ENCODE measurements at places on chromosomes 5 and 9.

DNA sequence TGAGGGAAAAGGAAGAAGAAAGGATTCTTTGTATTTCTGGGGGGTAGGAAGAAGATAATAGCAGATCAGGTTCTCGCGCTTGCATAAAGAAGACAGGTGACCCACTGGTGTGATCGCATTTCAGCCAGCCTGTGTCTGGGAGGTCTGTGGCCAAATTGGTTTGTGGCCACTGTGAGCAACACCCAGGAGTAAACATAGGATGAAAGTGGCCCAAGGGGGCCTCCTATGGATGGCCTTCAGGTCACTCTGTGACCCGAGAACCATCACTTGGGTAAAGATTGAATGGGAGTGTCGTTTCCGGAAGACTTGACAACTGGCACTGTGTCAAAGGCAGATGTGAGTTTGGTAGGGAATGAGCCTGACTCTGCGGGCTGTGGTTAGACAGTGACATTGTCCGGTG lies 34.2 kb downstream of the RAI14 start:
- no peak for DNase-seq

DNA sequence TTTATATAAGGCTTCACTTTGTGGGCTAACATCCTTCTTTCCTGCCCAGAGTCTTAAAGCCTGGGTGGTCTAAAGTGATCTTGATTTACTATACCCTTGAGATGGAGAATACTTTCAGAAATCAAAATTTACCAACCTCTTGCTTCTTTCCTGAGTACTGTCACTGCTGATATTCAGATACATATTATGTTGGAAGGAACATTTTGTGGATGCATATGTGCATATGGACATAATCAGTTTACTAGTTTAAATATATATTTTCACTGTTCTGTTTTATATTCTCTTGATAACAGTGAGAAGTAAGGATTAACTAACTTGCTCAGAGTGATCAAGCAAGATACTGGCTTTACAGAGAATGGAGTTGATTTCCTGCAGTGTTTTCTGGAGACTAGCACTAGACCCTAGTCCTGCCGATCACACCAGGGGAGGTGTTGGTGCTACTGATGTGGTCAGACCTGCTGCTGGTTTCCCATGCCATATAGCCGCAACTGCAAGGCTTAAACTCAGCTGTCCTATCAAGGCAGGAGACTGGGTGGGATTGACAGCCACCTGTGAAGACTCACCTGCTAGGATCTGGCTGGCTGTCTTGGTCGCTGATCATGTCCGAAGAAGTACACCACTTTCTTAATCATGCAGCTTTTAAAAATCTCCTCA lies 57.6 kb downstream of the SLF1 start:
- no peak for DNase-seq

- DNase-seq, result peak; percentile 59
These were observed 1425.4 kb downstream of the FOXD4L5 start for GRCh38 chr9:63859475-63860215.

GRCh38 chr5:44847206-44847852 lies 38.6 kb downstream of the MRPS30 start:
- DNase-seq, result no peak

GRCh38 chr9:18182636-18183035 lies 291.3 kb upstream of the ADAMTSL1 start:
- no peak for DNase-seq

Measured in T-helper 17 cell (primary cell).